CD4-positive, alpha-beta T cell treated with Interleukin-17A for 1 hour (primary cell): ENCODE measurements at places on chromosomes 5 and 9.

- no peak for DNase-seq
Measured at GRCh38 chr9:91741522-91741921, 208.5 kb downstream of the ROR2 start.

- no peak for DNase-seq
Measured at GRCh38 chr5:179217956-179218942, 127.0 kb downstream of the ADAMTS2 start.

DNA sequence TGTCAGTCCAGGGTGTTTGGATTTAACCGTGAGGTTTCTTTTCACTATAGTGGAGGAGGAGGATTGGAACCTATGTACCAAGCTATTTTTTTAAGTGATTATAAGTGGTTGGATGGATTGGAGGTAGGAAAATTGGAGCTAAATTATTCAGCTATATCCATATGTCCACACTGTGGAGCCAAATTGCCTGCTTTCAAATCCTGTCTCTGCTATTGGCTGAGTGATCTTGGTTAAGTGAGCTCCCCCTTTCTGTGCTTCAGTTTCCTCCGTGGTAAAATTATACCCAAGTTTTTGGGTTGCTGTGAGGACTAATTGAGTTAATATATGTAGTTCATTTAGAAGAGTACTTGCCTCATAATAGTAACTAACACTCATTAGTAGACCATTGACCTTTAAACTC is 2.5 kb downstream of the CENPP start:
- DNase-seq, result no peak

DNA sequence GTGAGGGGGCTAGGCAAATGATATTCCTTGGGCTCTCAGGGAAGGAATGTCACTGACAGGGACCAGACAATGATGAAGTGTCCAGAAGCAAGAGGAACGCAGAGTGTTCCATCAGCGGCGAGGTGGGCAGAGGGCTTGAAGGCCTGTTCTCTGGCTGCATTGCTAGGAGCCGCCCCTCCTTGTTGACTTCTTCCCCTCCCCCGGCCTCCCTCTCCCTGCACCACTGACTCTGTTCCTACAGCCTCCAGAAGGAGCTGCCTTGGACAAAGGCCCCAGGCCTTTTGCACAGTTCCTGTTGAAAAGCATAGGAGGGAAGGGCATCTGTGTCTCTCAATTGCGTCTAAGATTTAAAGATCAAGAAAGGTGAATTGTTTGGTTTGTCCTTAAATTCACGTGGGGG is 12.4 kb downstream of the TLX3 start:
- DNase-seq, result no peak

DNA sequence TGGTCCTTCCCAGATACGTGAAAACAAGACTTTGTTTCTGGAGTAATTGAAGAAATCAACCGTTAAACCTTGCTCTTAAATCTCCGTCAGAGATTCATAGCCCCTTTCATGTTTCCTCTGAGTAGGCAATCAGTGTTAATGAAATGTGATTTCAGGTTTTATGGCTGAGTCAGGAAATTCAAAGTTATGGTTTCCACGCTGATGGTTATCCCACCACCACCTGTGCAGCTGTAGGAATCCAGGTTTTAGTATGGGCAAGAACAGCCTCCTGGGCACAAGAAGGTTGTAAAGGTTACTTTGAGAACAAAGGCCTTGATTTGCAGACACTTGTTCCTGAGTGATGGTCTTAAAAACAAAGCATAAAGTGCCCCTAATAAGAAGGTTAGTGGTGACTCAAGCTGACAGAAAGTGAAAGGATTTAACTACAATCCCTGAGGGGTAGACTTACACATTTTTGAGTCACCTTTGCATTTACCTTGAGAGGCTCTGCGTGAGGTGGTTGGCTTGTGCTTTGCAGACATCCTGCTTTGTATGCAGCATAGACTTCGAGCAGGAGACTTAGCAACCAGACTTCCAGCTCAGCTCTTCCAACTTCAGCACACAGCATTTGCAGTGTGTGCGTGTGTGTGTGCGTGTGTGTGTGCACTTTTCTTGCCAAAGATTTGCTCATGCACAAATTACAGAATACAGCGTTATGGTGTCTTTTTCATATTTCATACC is 159.6 kb downstream of the TLE4 start:
- no peak for DNase-seq

DNA sequence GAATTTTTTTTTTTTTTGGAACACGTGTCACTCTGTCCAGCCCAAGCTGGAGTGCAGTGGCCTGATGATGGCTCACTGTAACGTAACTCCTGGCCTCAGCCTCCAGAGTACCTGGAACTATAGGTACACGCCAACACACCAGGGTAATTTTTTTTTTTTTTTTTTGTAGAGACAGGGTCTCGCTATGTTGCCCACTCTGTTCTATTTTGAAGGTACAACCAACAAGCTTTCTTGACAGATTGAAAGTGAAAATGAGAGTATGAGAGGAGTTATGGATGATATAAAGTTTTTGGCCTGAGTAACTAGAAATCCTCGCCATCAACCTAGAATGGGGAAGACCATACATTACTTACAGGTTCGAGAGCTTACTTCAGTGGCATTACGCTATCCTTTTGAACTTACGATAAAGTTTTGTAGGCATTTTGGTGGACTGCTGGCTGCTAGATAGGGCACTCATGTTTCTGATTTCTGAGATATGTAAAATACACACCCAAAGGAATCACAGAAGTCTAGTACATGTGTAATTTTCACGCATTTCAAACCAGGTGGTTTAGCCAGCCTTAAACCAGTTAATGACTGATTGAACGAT is 806 bp upstream of the CDC42SE2 start:
- peak; percentile 56 for DNase-seq

- DNase-seq, result no peak
Measured at GRCh38 chr5:79842006-79842881, 148.8 kb downstream of the MTX3 start.

DNA sequence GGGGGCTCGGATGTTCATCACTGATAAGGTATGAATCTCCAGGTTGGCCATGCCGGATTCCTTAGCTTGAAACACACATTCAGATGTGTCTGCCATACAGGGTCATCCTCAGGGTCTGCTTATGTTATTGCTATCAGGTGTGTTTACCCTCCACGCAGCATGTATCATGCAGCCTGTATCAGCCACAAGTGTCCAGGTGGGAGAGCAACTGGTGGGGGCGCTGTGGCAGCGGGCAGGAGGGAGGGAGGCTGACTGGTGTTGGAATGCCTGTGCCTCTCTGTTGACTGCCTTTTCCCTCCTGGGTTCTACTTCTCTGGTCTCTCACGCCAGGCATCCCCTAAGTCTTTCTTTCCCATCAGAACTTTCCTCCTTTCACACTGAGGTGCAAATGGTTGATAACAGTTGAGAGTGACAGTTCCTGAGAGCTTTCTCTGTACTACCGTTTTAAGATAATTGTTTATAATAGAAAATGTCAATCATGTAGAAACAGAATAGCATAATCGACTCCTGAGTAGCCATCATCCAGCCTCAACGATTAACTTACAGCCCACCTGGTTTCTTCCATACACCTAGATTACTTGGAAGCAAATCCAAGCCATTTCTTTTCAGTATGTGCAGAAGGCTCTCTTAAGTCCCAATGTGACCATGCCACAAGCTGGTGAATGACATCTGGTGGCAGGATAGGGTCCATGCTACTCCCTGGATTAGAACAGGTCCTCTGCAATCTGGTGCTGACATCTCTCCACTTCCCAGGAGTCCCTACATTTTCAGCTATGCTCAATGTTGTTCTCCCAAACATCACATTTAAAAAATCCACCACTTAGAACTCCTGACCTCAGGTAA is 86.6 kb downstream of the ACER2 start:
- no peak for DNase-seq

DNA sequence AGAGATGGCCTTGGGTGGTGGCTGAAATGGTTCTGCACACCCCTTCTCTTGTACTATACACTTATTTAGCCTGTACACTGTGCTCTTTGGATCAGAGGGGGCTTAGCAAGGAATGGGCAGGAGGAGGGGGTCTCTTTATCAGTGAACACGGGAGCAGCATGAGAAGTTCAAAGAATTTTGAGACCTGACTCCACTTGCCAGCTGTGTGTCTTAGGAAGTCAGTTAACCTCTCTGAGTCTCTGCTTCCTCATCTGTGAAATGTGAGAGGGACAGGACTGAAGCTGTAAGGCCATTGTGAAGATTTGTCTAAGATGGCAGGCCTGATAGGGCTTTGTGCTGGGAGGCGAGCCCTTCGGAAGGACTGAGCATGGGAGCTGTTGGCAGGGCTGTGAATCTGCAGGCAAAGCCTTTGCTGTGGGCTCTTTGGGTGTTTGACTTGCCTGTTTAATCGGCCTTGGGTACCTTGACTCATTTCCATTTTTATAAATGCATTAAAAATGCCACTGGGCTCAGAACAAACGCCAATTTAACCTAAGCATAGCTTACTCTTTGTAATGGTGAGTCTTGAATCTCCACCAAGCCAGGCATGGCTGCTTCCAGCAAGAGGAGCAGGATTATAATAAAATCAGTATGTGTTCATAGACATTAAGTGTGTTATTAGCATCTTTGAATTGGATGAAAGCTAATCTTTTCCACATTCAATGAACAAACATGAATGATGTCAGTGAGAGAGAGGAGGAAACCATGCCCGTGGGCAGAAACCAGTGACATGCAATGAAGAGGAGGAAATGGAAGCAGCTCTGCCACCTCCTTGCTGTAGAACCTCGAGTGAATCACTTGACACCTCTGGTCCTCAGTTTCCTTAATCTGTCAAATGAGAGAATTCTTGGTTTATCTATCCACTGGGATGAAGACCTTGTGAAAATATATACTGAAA is 89.4 kb downstream of the MACROH2A1 start:
- no peak for DNase-seq

DNA sequence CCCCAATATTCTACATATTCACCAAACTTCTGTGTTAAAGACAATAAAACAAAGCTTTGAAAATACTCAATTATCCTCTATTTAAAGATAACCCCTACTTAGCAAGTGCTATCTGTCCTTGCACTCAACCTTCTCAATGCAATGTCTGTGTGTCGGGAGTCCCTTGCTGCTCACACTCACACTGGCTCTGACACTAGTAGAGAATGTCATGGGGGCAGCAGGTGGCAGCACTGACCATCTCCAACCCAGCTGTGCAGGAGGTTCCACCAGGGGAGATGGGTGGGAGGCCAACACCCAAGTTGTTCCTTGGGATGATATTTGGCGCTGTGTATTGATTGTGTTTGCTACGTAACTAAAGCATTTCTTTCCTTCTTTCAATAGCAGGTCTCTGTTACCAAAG is 59.4 kb upstream of the SIMC1 start:
- no peak for DNase-seq

DNA sequence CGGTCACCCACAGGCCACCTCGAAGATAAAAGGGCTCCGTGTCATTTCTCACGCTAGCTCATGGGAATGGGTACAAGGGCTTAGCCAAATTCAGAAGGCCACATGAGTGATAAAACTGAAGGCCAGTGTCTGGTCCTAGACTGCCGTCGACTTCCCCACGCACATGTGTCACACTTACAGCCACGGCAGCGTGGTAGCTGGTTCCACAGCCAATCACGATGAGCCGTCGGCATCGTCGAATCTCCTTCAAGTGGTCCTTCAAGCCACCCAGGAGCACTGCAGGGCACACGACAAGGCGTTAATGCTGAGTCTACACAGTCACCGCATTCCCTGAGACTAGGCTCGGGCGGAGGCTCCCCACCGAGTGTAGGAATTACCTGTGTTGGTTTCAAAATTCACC is 24.7 kb upstream of the MAPK9 start:
- DNase-seq, result no peak

- DNase-seq, result no peak
Measured at GRCh38 chr9:25025156-25025555, 479.5 kb upstream of the IZUMO3 start.
